ENCODE measurements at places on chromosomes 6 and 20.
A peak's percentile ranks its signal among the peaks of the same experiment; 100 is the strongest.

GRCh38 chr6:112027942-112028674, 25.8 kb upstream of the CCN6 start:
- DNase-seq: no peak

DNA sequence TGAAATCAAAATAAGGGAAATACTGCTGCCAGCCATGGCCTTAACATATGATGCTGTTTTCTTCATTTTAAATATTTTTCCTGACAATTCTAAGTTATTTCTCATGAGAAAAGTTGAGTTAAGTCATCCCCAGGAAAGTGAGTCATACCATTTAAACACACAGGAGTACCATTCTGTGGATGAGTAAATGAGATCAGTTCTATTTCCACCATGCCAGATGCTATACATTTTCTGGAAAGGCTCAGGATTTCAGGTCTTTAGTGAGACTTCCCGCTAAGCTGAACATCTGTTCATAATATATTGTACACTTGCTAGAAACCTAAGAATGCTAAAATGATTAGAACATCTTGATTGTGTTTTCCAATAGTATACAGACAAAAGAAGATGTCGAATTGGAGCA, 256.2 kb upstream of the MANEA start:
- DNase-seq: no peak

GRCh38 chr6:138719744-138720143, 53.8 kb upstream of the CCDC28A start:
- DNase-seq: no peak

DNA sequence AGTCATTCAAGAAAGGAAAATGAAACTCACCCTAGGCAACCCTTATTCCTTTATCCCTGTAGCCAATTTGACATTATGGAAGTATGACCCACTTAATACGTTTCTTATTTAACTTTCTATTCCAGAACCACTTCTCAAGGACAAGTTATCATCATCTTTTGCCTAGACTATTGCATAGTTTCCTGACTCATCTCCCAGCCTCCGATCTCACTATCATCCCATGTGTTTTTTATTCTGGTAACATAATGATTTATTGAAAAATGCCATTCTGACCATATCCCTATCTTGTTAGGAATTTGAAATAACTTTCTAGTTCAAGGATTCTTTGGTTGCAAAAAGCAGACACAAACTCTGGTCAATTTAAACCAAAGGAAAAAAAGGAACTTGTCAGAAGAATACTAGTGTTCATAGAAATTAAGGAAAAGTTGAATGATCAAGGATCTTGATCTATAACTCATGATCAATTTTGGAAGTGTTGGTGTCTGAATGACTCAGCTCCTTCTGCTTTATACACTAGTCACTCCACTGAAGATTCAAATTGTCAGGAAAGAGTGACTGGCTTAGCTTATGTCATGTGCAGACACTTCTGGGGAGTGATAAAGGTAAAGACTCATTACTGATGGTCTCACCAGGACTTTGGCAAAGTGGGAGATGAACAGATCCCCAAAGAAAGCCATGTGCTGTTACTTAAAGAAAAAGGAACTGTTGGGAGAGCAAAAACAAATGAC, 8.5 kb upstream of the TINAG start:
- no peak for DNase-seq

- DNase-seq: no peak
Measured at GRCh38 chr6:38625217-38625616, 14.5 kb downstream of the BTBD9 start.

DNA sequence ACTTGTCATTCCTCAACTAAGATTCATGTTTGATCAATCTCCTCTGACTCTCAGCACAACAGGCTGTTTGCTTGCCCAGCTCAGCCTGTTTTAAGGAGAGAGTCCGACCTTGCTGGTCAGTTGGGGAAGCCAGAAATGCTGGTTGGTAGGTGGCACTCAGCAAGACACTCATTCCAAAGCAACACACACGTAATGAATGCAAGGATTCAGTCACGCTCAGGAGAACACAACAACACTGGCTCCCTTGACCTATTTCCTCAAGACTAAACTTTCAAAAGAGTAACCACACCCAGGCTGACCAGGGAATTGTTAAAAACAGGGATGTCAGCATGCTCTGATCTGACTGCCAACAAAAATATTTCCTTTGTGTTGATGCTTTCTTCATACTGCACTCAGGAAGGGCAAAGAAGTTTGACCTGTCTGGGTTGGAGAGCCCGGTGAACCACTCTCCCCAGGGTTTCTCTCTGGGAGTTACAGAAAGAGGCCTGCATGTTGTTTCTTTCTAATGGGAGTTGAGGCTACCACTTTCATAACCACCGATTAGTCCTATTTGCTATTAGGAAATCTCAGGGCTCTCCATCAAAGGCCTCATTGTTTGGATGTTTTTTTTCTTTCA, 25.6 kb upstream of the PREP start:
- DNase-seq: peak; percentile 34

DNA sequence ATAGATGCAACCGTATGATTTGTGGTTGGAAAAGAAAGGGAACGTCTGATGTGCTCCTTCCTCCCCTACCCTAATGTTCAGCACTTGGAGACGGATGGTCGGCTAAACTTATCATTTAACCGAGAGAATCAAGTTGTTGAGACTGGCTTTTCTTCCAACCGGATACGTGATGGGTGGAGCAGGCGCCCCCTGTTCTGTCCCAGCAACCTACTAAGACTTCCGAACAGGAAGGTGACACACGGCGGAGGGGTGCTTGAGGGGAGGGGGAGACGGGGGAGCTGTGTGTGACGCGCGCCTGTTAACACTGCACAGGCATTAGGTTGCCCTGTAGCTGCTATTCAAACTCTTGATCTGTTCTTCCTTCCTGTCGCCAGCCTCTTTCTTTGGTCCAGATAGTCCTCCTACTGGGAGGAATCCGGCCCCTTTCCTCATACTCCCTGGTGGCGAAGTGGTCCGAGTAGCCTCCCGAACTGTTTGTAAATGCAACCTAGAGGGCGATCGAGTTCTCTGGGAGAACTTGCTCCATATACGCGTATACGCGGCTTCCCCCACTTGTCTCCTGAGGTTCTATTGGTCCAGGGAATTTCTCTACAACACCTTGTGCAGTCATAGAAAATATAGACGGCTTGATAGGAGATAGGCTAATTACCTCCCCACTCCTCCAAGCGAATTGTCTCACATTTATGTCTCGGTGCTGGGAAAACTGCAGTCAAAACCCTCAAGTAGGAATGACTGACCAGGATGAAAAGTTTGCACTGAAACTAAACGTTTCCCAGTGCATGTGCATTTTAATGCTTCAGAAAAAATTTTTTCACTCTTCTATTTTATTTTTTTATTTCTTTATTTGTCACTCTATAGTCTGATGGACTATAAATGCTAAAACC, 126.0 kb upstream of the SLC2A12 start:
- peak; percentile 80 for DNase-seq

GRCh38 chr6:134774201-134774638, 175.7 kb downstream of the ALDH8A1 start:
- DNase-seq: no peak

GRCh38 chr6:36924778-36925374, 29.7 kb upstream of the PI16 start:
- DNase-seq: no peak

- no peak for DNase-seq
Measured at GRCh38 chr6:2596222-2596621, 154.5 kb downstream of the MYLK4 start.

GRCh38 chr6:149448821-149449453, 35.9 kb downstream of the ZC3H12D start:
- DNase-seq: no peak

DNA sequence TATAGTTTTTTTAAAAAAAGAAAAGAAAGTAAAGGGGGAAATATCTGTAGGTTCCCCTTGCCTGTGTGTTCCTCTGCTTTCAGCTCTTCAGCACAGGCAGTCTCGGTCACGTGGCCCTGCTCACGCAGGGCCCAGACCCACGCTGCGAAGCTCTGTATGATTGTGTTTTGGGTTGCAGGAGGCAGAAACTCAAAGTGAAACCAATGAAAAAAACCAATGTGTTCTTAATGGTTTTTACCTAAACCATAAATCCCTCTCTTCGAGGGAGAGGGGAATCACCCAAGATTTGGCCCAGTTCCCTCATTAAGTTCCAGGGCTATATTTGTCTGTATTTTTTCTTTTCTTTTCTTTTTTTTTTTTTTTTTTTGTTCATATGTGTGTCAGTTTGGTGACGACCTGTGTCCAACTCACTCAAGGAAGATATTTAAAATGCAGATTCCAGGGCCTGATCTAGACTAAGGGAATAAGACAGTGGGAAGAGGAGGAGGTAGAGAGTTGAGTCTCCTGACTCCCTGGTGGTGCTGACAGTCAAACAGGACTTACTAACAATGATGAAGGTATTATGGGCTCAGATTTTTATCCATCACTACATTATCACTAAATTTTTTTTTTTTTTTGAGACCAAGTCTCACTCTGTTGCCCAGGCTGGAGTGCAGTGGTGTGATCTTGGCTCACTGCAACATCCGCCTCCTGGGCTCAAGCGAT, 33.8 kb upstream of the RREB1 start:
- no peak for DNase-seq

GRCh38 chr20:1622450-1622849, 2.6 kb upstream of the SIRPB1 start:
- no peak for DNase-seq

GRCh38 chr6:52345311-52345710, 16.6 kb upstream of the PAQR8 start:
- DNase-seq: no peak

- no peak for DNase-seq
Measured at GRCh38 chr6:12090714-12091113, 78.6 kb downstream of the HIVEP1 start.

- DNase-seq: no peak
Measured at GRCh38 chr6:159455700-159456274, 237.3 kb downstream of the SOD2 start.

- peak; percentile 85 for DNase-seq
Measured at GRCh38 chr6:4805553-4806336, 29.5 kb downstream of the CDYL start.

Measured in retina (tissue), 1 donor.